ENCODE measurements at places on chromosomes 1 and 21.

GRCh38 chr1:105427543-105427942 is 1628.9 kb upstream of the PRMT6 start:
- no peak for DNase-seq

DNA sequence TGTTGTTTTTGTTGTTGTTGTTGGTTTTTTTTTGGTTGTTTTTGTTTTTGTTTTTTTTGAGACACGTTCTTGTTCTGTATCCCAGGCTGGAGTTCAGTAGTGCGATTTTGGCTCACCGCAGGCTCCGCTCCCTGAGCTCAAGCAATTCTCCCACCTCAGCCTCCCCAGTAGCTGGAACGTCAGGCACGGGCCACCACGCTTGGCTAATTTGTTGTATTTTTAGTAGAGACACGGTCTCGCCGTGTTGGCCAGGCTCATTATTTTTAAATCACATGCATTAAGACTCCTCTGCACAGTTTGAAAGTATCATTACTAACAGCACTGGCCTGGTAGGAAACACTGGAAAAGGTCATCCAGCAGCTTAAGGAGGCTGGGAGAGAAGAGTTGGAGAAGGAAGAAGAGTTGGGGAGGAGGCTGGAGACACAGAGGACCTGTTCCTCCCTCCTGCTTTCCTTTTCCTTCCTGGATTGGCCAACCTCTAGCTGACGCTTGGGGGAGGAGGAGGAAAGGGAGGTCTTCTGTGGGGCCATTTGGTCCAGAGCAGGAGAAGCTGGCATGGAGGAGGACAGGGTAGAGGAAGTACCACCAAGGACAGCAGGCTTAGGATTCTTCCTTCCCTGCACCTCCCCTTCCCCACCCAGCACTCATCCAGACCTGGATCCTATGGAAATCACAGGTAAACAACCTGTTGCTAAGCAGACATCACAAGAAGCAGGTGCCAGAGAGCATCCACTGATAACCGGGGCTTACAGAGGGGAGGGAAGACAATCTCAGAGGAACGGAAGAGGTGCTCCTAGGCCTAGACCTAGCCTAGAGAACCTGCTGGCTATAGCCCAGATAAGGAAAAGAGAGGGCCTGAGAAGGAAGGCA is 71.9 kb upstream of the GOLT1A start:
- DNase-seq = no peak

DNA sequence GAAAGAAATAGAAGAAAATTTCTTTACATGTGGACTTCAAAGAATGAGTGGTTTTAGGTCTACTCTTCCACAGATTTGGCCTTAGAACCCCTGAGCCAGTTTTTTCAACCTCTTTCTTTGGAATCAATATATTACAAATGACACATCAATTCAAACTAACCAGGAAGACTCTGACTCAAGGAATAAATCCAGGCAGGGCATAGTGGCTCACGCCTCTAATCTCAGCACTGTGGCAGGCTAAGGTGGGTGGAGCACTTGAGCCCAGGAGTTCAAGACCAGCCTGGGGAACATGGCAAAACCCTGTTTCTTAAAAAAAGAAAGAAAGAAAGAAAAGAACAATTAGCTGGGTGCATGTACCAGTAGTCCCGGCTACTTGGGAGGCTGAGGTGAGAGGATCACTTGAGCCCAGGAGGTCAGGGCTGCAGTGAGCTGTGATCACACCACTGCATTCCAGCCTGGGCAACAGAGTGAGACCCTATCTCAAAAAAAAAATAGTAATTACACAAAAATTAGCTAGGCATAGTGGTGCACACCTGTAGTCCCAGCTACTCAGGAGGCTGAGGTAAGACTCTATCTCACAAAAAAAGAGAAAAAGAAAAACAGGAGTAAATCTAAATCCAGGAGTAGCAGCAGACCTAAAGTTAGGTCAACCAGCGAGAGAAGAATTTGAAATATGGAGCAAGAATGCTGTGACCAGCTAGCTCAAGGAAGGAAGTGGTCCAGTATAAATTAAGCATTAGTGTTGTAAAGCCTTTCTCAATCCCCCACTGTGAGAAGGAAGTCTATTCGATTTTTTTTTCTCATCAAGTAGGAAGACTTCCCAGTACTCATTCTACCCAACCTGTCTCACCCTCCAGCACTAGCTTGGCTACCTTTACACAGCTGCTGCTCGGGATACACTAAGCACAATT is 1.9 kb downstream of the SORT1 start:
- no peak for DNase-seq

DNA sequence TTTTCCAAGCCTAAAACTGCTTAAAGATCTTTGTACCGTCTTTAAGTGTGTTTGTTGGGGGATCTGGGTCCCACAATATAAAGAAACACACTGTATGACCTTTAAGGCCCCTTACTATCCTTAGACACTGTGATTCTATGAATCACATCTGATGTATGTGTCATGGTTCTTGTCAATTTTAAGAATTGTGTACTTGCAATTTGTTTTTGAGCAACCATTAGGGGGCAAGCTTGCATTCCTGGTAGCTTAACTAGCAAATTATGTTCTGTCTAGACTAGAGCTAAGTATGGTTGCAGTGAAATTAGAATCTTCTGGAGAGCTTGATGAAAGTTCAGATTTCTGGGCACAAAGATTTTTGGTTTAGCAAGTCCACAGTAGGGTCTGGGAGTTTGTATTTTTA is 219.5 kb downstream of the TPR start:
- peak; percentile 58 for DNase-seq

GRCh38 chr1:1921901-1922701 is 3.0 kb upstream of the TMEM52 start:
- no peak for DNase-seq

- DNase-seq = no peak
Observed at GRCh38 chr1:109643385-109644230, 12.3 kb upstream of the GSTM4 start.

GRCh38 chr21:15379776-15380175 is 315.0 kb upstream of the NRIP1 start:
- DNase-seq = no peak

GRCh38 chr21:43836616-43837015 is 28.4 kb upstream of the AGPAT3 start:
- DNase-seq = no peak

- no peak for DNase-seq
Observed at GRCh38 chr1:78165816-78166215, 120.0 kb downstream of the GIPC2 start.

DNA sequence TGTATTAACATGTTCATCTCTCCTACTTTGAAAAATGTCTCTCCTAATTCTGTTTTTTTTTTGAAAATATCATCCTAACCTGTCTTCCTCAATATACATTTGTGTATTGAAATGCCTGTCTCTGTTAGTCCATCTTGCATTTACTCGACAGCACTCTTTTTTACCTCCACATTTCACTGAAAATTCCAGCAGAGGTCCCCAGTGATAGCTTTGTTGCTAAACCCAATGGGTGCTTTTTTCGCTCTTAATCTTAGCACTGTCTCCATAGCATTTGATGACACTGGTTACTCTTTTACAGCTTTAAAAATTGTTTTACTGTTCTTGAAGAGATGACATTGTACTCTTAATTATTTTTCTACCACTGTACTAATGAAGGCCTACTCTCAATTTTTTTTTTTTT is 10.8 kb downstream of the OSBPL9 start:
- no peak for DNase-seq

DNA sequence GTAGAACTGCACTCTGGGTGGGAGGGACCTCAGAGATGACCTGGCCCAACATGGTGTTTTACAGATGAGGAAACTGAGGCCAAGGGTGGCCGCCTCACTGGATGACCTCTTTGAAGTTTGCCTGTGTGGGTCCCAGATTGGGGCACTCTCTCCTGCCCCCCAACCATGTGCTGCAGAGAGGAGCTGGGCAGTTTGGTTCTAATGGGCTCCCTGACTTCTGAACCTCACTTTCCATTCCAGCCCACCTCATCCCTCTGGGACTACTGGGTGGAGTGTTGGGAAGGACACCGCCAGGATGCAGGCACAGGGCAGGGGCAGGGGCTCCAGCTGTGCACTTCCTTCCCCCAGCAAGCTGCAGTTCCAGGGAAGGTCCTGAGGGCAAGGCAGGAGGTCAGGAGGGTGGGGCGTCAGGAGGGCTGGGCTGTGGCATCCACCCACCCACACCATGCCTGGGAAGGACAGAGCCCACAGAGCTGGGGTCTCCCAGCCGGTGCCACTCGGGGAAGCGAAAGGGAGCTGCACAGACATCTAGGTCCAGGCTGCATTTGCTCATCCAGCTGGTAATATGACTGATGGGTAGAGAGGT is 10.3 kb upstream of the EPS8L3 start:
- no peak for DNase-seq

DNA sequence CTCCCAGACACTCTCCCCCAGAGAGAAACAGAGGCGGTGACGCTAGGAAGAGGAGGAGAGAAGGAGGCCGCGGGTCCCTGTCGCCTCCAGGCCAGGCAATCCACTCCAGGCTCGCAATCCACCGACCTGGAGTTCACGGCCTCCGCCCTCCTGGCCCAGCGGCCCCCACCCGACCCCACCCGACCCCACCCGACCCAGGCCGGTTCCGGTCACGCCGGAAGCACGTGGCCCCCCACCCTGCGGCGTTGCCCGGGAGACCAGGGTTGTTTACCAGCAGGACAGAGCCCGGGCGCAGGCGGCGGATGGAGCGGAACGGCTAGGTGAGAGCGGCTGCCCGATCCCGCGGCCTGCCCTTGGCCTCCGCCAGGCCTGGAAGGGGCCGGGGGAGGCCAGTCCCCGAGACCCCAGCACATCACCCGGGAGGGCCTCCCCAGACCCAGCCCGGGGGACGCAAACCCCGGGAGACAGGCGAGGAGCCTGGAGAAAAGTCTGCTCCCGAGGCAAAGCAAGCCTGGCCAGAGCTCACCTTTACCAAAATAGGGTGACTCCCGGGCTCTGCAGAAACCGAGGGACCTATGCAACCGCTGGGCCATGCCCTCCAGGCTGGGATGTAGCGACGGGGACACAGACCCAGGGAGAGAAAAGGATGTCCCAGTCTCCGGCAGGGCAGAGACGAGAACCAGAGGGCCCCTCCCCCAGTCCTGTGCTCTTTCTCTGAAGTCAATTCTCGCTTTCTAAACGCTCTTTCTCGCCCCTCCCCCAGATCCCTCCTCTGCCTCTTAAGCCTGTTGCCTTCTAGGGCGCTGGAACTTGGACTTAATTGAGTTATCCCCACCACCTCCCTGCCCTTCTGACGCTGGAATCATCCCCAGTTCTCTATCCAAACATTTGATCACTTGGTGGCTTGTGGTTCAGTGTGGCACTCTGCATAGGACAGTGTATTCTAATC is at the start of the genes PLA2G2C and UBXN10:
PLA2G2C (minus strand) TSS at position 685 of the 949 bp plus-strand sequence. CDS start 9,155 bp downstream, outside the sequence.
UBXN10 (plus strand) TSS at position 263 of the 949 bp plus-strand sequence. CDS start 4,466 bp downstream, outside the sequence.
- DNase-seq = no peak

- no peak for DNase-seq
Observed at GRCh38 chr1:18527921-18528320, 47.2 kb downstream of the KLHDC7A start.

GRCh38 chr1:41449326-41449921 is 35.1 kb downstream of the EDN2 start:
- DNase-seq = no peak

GRCh38 chr1:217181756-217182155 is 449.1 kb downstream of the GPATCH2 start:
- DNase-seq = no peak

- no peak for DNase-seq
Observed at GRCh38 chr21:45412491-45412890, 7.5 kb downstream of the COL18A1 start.

DNA sequence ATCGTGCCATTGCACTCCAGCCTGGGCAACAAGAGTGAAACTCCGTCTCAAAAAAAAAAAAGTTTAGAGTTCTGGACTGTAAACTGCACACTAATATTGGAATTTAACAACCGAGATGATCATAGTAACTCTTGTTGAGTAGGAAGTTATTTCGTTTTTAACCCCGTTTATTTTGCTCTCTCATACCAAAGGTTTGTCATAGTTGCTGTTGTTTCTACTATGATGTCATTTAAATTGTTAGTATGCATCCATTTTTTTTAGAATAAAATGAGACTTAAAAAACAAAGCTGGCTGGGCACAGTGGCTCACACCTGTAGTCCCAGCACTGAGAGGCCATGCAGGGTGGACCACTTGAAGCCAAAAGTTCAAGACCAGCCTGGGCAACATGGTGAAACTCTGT is 49.3 kb downstream of the DOP1B start:
- DNase-seq = no peak

- DNase-seq = no peak
Observed at GRCh38 chr1:233240829-233241682, 54.5 kb downstream of the PCNX2 start.

DNA sequence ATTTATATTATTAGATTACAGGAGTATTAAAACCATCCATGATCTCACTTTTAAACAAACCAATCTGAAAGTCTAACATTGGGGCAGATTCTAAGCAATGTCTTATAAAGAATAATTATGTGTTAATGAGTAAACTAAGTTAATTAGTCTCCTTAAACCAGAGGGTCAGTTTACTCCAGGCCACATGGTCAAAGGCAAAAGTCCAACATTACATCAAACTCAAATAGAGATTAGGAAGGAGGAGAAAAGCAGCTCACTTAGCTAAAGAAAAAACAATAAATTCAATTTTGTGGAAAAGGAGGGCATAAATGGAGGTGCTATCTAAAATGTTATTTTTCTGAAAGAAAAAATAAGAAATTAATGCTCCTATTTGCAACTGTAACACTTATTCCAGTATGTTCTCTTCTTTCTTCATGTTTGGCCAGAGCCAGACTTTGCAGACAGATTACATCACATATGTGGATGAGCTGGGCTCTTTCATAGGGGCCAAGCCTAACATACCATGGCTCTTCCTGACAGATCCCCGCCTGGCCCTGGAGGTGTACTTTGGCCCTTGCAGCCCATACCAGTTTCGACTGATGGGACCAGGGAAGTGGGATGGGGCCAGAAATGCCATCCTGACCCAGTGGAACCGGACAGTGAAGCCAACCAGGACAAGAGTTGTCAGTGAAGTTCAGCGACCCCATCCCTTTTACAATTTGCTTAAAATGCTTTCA is 24.3 kb upstream of the FMO2 start:
- DNase-seq = no peak

- no peak for DNase-seq
Observed at GRCh38 chr21:46250146-46250725, 21.7 kb upstream of the LSS start.

DNA sequence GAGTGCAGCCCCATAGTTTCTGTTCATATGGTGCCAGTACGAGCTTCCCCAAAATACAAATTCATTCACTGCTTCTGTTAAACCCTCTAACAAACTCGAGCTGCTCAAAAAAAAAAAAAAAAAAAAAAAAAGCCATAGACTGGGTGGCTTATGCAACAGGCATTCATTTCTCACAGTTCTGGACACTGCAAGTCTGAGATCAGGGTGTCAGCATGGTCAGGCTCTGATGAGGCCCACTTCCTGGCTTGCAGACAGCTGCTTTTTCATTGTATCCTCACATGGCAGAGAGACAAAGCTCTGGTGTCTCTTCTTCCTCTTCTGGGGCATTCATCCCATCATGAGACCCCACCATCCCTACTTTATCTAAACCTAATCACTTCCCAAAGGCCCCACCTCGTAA is 121.6 kb downstream of the PTBP2 start:
- peak; percentile 38 for DNase-seq

GRCh38 chr1:180923021-180923841 is 10.5 kb downstream of the KIAA1614 start:
- no peak for DNase-seq

Data from AG09309 (cell line).